NCI-H748 treated with DMSO at 0.1 percent for 48 hours (cell line): ENCODE measurements at places on chromosomes 12 and 14.
A peak's percentile ranks its signal among the peaks of the same experiment; 100 is the strongest.

GRCh38 chr12:42790761-42791151 lies 201.2 kb upstream of the PRICKLE1 start:
- DNase-seq: no peak

- DNase-seq: no peak
These were observed 243.1 kb downstream of the BCAT1 start for GRCh38 chr12:24705741-24706358.

DNA sequence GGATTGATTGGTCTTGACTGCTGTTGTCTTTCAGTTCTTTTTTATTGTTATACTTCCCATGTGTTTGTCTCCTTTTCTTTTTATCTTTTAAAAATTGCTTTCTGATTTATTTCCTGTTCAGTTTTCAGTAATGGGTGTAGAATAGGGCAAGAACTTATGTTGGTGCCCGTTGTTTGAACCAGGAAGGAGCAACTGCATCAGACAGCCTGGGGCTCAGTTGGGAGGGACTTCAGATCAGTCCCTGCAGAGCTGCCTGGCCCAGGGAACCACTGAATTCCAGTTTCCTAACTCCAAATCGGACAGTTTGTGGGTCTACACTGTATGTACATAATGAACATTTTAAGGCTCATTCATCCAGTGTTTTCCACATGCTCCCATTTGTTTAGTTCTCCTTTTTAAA lies 64.9 kb downstream of the FBXO34 start:
- no peak for DNase-seq

DNA sequence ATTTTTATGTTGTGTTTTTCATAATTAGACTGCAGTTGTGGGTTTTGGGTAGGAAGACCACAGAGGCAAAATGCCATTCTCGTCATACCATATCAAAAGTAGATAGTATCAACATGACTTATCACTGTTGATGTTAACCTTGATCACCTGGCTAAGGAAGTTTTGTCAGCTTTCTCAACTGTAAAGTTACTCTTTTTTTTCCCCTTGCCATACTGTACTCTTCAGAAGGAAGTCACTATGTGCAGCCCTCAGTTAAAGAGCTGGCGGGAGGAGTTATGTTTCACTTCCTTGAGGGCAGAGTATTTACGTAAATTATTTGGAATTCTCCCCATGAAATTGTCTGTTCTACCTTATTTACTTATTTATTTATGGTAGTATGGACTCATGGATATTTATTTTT lies 78.7 kb downstream of the PRORP start:
- no peak for DNase-seq

- DNase-seq: no peak
These were observed 671.2 kb downstream of the LRFN5 start for GRCh38 chr14:42277840-42278239.

- no peak for DNase-seq
These were observed 119.7 kb upstream of the MED13L start for GRCh38 chr12:116397148-116397547.

DNA sequence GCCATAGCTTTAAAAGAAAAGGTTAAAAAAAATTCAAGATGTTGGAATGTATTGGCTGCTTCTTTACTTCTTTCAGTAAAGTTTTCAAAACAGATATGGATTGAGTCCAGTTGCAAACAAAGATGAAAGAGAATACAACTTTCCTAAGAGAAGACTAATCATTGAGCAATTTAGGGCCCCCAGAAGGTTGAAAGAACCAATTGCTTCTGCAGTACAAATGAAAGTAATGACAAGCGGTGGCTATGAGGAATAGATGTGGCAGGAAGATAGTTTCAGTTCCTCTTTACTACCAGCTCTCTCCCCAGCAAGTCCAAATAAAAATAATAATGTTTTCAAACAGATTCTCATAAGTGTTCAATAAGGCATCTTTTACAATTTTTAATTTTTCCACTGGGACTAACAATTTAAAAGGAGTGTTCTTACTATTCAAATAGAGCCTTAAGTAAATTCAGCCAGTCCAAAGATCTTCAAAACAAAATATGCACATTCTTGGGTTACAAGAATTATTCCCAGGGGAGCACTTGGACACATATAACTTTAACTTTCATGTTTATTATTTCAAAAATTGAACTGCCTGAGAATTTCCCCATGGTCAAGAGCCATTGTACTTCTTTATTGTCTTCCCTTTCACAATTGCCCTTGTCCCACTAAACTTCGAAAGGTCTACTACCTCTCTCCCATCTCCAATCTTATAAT lies 62.3 kb upstream of the PPP1R12A start:
- no peak for DNase-seq

DNA sequence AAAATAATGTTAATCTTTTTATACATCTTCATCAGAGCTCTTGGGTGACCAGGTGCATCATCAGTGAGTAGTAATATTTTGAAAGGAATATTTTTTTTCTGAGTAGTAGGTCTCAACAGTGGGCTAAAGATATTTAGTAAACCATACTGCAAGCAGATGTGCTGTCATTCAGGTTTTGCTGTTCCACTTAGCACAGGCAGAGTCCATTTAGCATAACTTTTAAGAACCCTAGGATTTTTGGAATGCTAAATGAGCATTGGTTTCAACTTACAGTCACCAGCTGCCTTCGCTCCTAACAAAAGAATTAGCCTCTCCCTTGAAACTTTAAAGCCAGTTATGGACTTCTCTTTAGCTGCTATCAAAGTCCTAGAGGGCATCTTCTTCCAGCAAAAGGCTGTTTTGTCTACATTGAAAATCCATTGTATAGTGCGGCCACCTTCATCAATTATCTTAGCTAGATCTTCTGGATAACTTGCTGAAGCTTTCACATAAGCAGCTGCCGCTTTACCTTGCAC lies 24.6 kb downstream of the RIMKLB start:
- DNase-seq: no peak

DNA sequence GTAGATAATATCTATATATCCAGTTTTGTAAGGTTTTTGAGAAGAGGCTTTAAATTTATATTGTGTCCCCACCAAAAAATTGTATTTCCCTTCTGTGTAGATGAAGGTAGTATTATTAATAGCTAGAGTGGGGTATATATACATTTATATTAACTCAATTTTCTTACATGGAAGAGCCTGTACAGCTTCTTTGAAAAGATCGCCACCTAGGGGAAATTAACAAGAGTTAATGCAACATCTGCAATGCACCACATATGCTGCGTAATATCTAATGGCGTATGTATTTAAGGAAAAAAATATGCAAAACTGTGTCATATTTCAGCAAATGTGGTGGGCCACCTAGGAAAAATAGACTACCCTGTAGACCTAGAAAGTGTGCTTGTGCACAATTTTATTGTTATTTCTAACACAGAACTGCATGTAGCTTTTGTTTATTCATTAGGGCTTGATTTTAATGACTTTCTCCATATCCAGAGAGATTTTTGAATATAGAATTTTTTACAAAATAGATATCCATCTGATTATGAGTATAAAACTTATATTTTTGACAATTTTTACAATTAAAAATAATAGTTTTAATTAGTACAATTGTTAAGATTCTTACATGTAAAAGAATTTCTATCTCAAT lies 14.0 kb downstream of the CCER1 start:
- peak; percentile 58 for DNase-seq

GRCh38 chr14:89617481-89618329 lies 200.7 kb upstream of the FOXN3 start:
- DNase-seq: peak; percentile 60

DNA sequence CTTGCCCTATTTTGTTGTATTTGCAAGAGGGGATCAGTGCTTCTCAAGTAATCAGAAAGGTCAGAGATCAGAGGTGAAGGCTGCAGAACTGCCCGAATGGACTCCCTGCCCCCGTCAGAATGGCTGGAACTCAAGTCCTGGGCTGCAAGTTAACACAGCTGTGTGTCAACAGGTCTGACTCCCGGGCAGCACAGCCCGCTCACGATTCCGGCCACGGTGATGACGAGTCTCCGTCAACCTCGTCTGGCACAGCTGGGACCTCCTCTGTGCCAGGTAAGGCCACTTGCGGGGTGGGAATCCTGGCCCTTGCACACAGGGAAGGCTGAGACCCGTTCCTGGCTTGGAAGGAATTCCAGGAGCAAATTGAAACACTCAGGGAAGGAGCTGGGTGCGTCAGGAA lies 13.4 kb downstream of the DCAF4 start:
- no peak for DNase-seq

DNA sequence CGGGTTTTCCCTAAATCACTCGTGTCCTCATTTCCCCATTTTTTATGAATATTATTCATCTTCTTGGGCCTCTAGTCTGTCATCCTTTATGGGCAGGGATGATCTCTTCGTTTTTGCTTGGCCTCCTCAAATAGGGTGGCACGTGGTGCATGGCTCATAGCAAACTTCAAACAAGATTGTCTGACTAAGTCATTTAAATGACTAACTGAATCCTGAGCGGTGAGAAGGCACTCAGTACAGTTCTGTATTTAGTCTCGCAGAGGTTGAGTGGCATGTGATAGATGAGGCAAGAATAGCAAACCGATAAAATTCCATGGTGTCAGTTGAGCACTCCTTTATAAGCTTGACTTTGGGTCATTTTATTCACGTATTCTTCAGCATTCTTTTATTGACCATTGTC lies 5.7 kb upstream of the JDP2 start:
- no peak for DNase-seq

GRCh38 chr12:91379051-91379775 lies 196.6 kb upstream of the DCN start:
- no peak for DNase-seq

DNA sequence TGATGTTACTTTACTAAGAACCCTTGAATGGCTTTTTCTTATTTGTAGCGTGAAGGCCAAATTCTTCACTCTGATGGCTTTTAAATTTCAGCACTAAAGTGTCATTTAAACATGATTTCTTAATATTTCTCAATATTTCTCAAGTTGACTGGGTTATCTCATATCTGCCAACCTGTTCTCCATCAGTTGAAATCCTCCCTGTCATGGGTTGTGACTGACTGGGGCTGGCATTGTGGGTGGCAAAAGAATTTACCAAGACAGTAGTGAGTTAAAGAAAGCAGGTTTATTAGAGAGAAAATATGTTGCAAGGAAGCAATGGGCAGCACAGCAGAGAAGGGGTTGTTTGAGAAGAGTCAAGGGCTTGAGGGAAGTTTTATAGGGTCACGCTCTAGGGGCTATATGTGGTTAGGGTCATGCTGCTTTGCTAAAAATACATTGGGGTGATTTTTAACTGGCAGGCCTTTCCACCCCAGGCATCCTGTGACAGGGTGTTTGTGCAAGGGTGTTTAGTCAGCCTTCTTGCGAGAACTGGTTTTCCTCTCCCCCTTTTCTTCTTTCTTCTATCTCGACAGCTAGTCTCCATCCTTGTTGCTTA lies 232.8 kb upstream of the SEL1L start:
- DNase-seq: no peak
